ENCODE measurements at places on chromosomes 6 and 20.

DNA sequence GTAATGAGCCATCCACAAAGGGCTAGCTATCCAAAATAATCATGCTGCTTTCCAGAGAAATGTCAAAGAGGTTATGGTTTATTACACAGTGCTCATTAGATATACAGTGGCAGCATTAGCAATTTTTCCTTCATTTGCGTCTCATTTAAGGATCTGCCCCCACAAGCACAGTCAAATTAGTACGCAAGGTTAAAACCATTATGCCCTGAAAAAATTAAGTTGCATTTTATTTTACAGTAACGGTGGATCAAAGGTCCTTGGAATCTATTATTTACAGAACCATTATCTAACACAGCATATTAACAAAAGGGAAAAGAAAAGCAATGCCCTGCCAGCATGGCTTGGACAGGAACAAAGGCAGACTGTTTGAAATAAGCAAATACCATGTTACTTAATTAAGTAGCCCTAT, 144.8 kb downstream of the PDSS2 start:
- no peak for DNase-seq

DNA sequence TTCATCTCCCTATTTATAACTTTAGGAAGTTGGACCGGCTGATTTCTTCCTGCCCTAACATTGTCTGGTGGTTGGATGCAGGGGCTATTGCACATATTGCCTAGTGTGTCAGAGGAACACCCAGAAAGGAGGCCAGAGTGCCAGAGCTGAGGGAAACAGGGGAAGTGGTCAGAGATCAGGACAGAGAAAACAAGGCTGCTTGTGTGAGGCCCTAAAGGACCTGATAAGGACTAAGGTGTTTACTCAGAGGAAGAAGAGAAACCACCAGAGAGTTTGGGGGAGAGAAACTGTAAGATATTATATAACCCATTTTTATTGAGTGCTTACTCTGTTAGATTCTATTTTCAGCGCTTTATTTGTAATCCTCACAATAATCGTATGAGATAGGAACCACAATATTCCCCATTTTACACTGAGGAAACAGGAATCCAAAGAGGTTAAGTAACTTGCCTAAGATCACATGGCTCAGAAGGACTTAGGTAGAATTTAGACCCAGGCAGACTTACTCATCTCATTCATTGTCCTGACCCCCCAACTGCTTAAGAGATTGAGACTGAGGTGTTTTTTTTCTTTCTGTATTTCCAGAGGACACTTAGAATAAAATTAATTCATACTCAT, 54.0 kb upstream of the REV3L start:
- DNase-seq, result no peak

- DNase-seq, result no peak
These were observed 6.7 kb downstream of the TEAD3 start for GRCh38 chr6:35489995-35490791.

DNA sequence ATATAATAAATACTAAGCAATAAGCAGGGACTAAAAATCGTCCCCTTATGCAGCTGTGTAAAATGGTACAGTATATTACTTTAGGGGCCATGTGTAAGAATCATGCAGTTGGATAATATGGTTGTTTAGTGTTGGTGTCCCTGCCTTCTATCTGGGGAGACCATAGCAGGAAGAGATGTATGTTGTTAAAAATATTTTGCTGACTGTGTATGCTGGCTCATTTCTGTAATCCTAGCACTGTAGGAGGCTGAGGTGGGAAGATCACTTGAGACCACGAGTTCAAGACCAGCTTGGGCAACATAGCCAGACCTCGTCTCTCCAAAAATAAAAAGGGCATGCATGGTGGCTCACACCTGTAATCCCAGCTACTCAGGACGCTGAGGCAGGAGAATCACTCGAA, 5.6 kb downstream of the PANK2 start:
- DNase-seq, result no peak

GRCh38 chr6:139418481-139419132, 44.2 kb upstream of the CITED2 start:
- no peak for DNase-seq

DNA sequence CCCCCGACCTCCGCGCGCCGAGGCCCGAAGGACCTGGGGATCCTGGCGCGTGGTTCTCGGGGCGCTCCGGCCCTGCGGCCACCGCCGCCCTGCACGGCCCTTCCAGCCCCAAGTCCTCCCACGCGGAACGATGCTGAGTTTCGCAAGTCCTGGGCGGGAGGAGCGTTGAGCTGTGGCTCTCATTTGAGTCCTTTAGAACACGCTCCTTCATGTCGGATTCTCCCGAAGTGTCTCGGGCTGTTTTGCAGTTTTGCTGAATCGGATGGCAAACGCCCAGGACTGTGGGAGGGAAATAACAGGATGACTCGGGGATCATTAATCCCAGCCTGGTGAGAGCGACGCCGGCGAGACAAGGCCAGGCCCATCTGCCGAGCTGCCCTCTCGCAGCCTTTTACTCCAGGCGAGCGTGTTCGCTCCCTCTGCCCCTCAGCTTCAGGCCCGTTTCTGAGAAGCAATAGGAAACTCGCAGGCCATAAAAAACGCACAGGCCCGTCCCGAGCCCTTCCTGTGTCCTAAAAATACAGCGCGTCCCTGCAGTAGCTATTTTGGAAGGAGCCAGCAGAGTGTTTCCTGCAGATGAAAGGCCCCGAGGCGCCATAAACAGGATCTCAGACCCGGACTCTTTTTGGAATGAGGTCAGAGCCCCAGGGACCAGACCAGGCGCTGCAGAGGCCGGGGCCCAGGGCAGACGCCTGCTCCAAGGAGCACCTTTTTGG, 153.5 kb downstream of the DLL1 start:
- no peak for DNase-seq

DNA sequence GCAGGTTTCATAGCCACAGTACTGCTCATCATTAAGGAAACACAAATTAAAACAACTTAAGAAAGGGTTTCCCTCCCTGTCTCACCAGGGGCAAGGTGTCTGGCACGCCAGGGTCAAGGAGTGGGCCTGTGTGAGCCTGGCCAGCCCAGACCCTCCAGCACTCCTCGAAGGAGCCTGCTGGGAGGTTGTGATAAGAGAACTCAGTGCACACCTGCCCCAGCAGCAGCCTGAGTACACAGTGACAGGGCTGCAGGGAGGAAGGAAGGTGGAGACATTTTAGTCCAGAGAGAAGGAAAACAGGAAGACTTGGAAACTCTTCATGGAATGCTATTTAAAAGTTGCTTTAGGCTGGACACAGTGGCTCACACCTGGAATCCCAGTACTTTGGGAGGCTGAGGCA, 14.1 kb downstream of the NINL start:
- DNase-seq, result no peak

Measured in bone marrow (tissue), 2 donors.